ENCODE measurements at places on chromosomes 4 and X. TPM values are rescaled to one million over a fixed set of nuclear protein-coding genes. Genes with fewer than 3 reads are reported as not detected.

The KCTD8 gene
- total RNA-seq = not detected

The TEX13D gene
- not detected for total RNA-seq

The DAPP1 gene
- total RNA-seq = 0.78 TPM

The PPP4R3C gene
- total RNA-seq = not detected

The LUZP4 gene
- total RNA-seq = not detected

The GPC4 gene
- 1.7 TPM for total RNA-seq

The GNPDA2 gene
- total RNA-seq = 1.3 TPM

The ZBTB49 gene
- total RNA-seq = 3.2 TPM

The LEF1 gene
- total RNA-seq = 0.73 TPM

The GPR34 gene
- 1.2 TPM for total RNA-seq

The RPS6KA6 gene
- 0.58 TPM for total RNA-seq

The FGF16 gene
- total RNA-seq = not detected

The BMPR1B gene
- total RNA-seq = 0.93 TPM

The UGT2B15 gene
- 111 TPM for total RNA-seq

The EOLA2 gene
- total RNA-seq = 17.1 TPM

The RIBC1 gene
- 0.38 TPM for total RNA-seq

The MCTS1 gene
- 18.0 TPM for total RNA-seq

The GUCY1A1 gene
- total RNA-seq = 4.9 TPM

The NPY2R gene
- total RNA-seq = not detected

The UCP1 gene
- not detected for total RNA-seq

The MMRN1 gene
- total RNA-seq = 5.0 TPM

The CT45A1 gene
- not detected for total RNA-seq

The OTOP1 gene
- total RNA-seq = not detected

The DDX53 gene
- total RNA-seq = not detected

The SASH3 gene
- total RNA-seq = 2.4 TPM

The ERAS gene
- not detected for total RNA-seq

The CASK gene
- 13.8 TPM for total RNA-seq

The CLNK gene
- total RNA-seq = not detected

The APLN gene
- total RNA-seq = 1.2 TPM

The JADE1 gene
- total RNA-seq = 12.8 TPM

The REELD1 gene
- total RNA-seq = 0.50 TPM
